Activated CD4-positive, alpha-beta memory T cell treated with anti-CD3 and anti-CD28 coated beads, Interleukin-2, amount 10 ng/mL, durations not matched to agents 7 days and 5 days (primary cell): ENCODE measurements at places on chromosomes 12 and 14. TPM values are rescaled to one million over a fixed set of nuclear protein-coding genes. Genes with fewer than 3 reads are reported as not detected.

GRCh38 chr14:53473480-53473879 lies 320.4 kb upstream of the DDHD1 start:
- no peaks in the 10 kb centered on the region for H3K4me1 ChIP-seq
- H3K27me3 ChIP-seq = no peaks in the 10 kb centered on the region
- H3K27ac ChIP-seq = no peak overlapping the region
- no peak overlapping the region for H3K4me3 ChIP-seq

GRCh38 chr12:64061868-64062375 lies 160.2 kb downstream of the KICS2 start:
- H3K36me3 ChIP-seq = no peaks in the 10 kb centered on the region
- no peak for DNase-seq
- no peak overlapping the region for H3K27ac ChIP-seq
- no peaks in the 10 kb centered on the region for H3K4me1 ChIP-seq
- no peak overlapping the region for H3K4me3 ChIP-seq
- H3K27me3 ChIP-seq = no peaks in the 10 kb centered on the region

- no peaks in the 10 kb centered on the region for H3K36me3 ChIP-seq
- DNase-seq = no peak
- no peak overlapping the region for H3K4me3 ChIP-seq
- H3K27me3 ChIP-seq = no peaks in the 10 kb centered on the region
- H3K4me1 ChIP-seq = peaks cover 20% of the 10 kb centered on the region
These were observed 17.9 kb upstream of the TC2N start for GRCh38 chr14:91885113-91885712.

- no peak overlapping the region for H3K4me3 ChIP-seq
- peaks cover 4% of the 10 kb centered on the region for H3K36me3 ChIP-seq
- H3K27ac ChIP-seq = no peak overlapping the region
- H3K4me1 ChIP-seq = peaks cover 37% of the 10 kb centered on the region
- peaks cover 13% of the 10 kb centered on the region for H3K27me3 ChIP-seq
- no peak for DNase-seq
These were observed 2.9 kb upstream of the RNU6-8 start for GRCh38 chr14:32205984-32206383.

DNA sequence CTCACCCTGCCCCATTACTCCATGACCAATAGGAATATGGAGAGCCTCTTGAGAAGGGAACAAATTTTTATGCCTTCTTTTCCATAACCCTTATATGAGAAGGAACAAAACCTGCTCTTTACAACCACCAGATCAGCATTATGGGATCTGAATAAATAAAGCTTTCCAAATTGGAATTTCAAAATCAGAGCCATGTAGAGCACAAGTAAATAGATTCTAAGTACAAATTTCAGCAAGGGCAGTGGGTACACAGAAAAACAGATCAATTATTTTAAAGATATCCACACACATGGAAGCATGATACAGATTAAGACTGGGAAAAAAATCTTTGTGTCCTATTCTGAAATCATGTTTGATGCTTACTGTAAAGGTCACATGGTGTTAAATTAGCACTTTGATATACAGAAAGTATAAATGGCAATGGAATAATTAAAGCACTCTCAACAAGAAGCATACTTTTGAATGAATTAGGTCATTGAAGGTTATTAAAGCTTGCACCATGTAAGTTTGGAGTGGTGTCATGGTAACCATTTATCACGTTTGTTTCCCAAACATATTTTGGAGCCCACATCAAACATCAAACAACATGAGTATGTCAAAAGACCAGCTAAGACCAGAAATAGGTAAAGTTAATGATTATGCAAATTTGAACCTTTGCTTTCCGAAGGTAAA lies 75.9 kb upstream of the AVPR1A start:
- no peaks in the 10 kb centered on the region for H3K36me3 ChIP-seq
- H3K4me3 ChIP-seq = no peak overlapping the region

- H3K27me3 ChIP-seq = peaks cover 12% of the 10 kb centered on the region
- no peaks in the 10 kb centered on the region for H3K4me1 ChIP-seq
- no peaks in the 10 kb centered on the region for H3K36me3 ChIP-seq
- no peak overlapping the region for H3K27ac ChIP-seq
These were observed 59.3 kb downstream of the DNAI7 start for GRCh38 chr12:25135531-25136154.

GRCh38 chr12:46647034-46647433 lies 178.8 kb downstream of the SLC38A4 start:
- no peaks in the 10 kb centered on the region for H3K27me3 ChIP-seq
- no peaks in the 10 kb centered on the region for H3K4me1 ChIP-seq
- DNase-seq = no peak
- H3K27ac ChIP-seq = no peak overlapping the region
- peaks cover 9% of the 10 kb centered on the region for H3K36me3 ChIP-seq

DNA sequence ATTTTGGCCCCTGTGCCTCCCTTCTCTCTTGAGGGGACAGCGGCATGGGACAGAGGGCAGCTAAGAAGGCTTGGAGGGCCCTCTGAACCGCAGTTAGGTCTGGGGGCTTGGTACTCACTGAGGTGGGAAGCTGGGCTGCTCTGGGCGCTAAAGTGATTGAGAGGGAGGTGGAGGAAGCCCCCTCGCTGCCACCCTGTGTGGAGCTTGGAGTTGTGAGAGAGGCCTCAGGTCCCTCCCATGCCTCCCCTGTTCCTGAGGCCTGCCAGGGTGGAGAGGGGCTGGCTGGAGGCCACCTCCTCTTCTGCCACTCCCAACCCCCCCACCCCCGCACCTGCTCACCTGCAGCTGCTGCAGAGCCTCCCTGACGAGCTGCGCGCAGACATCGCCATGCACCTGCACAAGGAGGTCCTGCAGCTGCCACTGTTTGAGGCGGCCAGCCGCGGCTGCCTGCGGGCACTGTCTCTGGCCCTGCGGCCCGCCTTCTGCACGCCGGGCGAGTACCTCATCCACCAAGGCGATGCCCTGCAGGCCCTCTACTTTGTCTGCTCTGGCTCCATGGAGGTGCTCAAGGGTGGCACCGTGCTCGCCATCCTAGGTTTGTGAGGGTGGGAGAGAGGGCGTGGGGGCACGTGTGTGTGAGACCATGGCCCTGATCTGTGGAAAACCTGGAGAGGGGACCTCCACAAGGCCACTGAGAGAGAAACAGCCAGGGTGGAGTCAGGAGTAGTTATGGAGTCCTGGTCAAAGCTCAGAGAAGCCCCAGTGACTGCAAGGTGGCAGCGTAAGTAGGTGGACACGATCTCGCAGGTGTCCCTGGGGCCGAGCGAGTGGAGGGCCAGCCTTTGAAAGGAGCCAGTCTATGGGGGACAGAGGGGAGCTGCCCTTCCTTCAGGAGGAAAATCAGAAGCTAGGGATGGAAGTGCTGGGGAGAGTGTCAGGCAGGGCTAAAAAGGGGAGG lies 11.2 kb downstream of the KCNH3 start:
- no peak for DNase-seq
- H3K36me3 ChIP-seq = no peaks in the 10 kb centered on the region
- peaks cover 3% of the 10 kb centered on the region for H3K4me1 ChIP-seq
- no peak overlapping the region for H3K27ac ChIP-seq
- H3K27me3 ChIP-seq = peaks cover 51% of the 10 kb centered on the region

EMP1 gene
- 90.4 TPM for total RNA-seq

ST8SIA1 gene
- total RNA-seq = 3.1 TPM

LALBA gene
- total RNA-seq = not detected

CCDC92 gene
- 20.3 TPM for total RNA-seq

RNASE11 gene
- total RNA-seq = not detected

SERPINA9 gene
- not detected for total RNA-seq

IL26 gene
- total RNA-seq = 3.3 TPM

TCL1A gene
- total RNA-seq = not detected
